ENCODE measurements at places on chromosomes 3 and 15.

DNA sequence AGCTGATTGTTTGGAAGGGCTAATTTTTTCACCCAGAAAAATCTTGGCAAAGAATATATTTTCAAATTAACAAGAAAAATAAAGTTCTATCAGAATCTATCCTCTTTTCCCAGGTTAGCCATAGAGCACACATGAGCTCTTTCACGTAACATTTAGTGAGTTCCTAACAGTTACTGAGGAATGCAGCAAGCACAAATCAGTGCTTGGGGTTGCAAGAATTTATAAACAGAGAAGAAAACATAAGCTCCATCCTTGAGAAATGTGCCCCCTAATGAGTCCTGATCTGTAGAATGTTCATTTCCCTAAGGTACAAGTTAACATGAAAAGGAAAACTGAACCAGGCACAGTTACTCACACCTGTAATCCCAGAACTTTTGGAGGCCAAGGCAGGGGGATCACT lies 13.9 kb downstream of the EOGT start:
- no peak for DNase-seq

DNA sequence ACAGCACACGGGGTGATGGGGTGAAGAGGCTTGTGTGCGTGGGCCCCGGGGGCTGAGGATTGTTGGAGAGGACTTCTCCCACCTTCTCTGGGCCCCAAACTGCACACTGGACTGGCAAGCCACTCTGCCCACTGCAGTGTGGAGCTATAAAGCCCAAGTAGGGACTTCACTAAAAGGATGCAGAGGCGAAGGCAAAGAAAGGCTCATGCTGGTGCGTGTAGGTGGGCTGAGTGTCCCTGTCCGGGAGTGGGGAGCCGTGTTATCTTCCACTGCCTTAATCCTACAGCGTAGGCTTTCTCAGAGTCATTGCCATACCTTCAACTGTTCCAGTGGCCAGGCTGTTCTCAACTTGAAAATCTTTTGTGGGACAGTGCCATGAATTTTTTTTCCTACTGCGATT lies 3.9 kb downstream of the PPARG start:
- DNase-seq = no peak

DNA sequence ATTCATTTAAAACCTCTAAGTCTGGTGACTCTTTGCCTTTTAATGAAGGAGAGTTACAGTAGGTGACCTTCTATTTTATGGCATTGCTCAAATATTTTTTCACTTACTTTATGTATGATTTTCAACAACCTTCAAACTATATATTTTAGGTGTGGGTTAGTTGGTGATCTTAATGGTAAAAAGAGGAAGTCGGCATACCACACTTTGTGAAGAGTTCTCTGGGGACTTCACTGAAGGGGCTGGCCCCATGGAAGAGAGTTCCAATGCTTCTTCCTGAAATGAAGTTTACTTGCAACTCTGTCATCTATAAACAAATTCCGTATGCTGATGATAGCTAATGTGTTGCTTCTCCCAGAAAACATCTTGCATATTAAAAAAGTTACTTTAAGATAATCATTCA lies 647.0 kb upstream of the SGO1 start:
- DNase-seq = no peak

- DNase-seq = no peak
These were observed 9.0 kb upstream of the SLC25A26 start for GRCh38 chr3:66211779-66212178.

GRCh38 chr15:25247407-25248038 lies 191.3 kb downstream of the UBE3A start:
- DNase-seq = no peak

DNA sequence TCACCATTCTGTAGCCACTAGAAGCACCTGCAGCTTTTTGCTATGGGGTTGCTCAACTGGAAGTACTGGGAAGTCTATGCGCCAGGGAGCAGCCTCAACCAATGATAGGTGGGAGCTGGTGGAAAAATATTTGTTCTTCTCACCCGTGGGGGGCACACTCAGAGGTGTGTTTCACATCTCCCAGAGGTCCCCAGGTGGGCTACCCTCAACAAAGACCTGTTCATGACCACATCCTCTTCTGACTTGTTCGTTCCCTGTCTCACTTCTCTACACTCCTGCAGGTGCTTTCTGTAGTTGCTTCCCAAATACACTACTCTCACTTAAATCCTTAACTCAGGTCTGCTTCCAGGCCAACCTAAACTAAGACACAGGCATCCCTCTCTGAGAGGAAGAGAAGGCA lies 3.6 kb downstream of the CAMP start:
- DNase-seq = no peak

DNA sequence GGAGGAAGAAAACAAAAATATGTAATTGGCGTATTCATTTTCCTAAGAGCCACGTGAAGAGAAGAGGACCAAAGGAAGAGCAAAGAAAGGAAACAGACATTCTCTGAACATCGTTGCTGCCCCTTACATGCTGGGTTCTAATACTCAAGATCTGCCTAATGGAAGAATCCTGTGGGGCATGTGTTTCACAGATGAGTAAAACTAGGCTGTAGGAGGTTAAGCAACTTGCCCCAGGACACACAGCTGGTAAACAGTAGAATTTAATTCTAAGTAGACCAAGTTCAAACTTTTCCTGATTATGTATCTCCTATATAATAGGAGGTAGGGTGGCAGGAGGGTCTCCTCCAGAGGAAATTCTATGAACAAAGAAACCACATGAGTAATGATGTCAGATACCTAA lies 106.1 kb upstream of the TNFAIP8L3 start:
- DNase-seq = no peak

DNA sequence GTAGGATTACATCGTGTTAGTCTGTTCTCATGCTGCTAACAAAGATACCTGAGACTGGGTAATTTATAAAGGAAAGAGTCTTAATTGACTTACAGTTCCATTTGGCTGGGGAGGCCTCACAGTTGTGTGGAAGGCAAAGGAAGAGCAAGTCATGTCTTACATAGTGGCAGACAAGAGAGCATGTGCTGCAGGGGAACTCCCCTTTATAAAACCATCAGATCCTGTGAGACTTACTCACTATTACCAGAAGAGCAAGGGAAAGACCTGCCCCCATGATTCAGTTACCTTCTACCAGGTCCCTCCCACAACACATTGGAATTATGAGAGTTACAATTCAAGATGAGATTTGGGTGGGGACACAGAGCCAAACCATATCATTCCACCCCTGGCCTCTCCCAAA lies 3.4 kb downstream of the SLC25A26 start:
- no peak for DNase-seq

DNA sequence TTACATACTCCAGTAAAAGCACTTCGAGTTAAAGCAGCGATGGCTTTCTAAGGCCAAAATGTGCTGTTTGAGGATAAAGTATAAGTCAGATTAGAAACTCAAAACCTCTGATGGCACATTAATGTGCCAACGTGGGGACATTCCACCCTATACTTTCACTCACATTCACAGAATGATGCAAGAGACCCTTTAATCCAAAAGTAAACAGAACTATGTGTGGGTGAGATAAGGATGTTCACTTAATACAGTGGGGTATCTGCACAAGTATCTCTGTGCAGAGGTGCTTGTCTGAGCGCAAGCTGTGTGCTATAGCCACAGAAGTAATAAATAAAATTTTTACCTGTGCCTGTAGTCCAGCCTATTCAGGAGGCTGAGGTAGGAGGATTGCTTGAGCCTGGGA lies 100.3 kb upstream of the CHL1 start:
- no peak for DNase-seq

DNA sequence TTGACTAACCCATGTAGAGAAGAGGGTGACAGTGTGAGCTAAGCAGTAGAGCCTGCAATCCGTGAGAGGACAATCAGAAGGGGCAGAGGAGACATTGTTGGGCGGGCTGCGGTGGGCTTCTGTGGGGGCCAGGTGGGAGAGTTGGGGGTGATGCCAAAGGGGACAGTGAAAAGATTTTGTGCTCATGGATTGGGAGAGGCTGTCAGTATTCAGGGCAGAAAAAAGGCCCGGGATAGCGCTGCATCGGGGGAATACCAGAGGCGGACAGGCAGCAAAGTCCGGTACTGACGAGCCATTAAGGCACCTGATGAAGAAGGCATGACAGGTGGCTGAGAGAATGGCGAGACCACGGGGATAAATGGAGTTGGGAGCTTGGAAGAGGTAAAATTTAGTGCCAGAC lies 1.3 kb upstream of the PXYLP1 start:
- DNase-seq = no peak

GRCh38 chr15:100759106-100759505 lies 120.5 kb upstream of the ALDH1A3 start:
- no peak for DNase-seq

Measured in T-cell (primary cell).